AG04449 (cell line): ENCODE measurements at places on chromosomes 2 and 18.

DNA sequence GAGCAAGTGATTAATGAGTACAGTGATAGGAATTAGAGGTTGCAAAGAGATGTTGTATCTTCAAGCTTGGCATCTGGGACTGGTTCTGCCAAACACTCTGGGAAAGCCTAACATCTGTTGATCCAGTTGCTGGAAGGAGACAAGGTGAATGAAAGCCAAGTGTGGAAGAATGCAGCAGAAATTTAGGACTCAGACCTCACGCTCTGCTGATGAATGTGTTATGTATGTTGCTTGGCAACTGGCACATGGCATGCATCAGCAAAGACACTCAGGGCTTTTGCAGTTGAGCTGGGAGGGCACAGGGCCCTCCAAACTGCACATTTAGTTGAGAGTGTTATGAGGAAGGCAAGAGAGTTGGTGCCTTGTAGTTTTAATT, 105.5 kb downstream of the COLEC12 start:
- peak; percentile 80 for DNase-seq

GRCh38 chr2:17717666-17718065, 35.9 kb downstream of the SMC6 start:
- DNase-seq = no peak

DNA sequence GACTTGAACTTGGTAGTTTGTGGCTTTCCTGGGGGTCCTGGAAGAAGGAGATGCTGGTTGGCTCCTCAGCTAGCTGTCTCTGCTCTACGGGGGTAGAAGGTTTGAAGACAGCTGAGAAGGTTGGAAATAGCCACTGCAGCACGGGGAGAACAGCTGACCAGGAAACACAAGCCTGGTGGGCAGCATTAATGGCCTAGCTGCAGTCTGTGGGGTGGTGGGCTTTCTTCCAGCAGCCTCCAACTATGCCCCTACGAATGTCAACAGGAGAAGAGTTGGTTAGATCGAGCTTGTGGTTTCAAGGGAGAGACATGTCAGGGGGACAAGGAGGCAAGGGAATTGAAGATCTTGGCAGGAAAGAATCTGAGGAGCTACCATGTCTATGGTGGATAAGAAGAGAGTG, 38.9 kb downstream of the PMAIP1 start:
- DNase-seq = no peak

- no peak for DNase-seq
Measured at GRCh38 chr18:41965634-41966255, 10.7 kb downstream of the PIK3C3 start.

- DNase-seq = peak; percentile 37
Measured at GRCh38 chr2:85264471-85264870, 63.3 kb downstream of the TGOLN2 start.

DNA sequence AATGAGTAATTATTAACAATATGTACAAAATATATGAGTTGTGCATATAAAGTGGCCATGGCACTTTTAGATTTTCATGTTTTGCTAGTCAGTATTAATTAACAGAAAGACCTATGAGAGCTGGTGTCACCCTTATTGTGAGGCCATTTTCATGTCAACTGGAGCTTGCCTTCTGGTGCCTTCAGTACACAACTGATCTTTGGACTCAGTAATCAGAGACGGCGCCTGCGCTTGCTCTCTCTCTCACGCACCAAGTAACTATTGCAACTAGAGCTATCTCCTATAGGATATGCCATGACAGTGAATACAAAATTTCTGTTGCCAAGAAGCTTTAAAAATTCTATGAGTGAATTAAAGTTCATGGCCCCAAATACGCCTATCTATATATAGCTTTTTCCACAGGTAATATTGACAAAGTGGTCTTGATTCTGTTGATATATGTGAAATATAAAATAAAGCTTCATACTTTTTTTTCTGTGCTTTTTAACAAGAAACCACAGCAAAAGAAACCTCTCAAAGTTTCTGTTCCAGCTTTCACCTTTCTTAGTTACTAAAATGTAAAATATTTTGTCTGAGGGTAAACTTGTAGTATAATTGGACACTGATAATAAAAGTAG, 2.9 kb downstream of the SERTAD2 start:
- DNase-seq = no peak

- DNase-seq = no peak
Measured at GRCh38 chr2:170481201-170481600, 233.9 kb upstream of the SP5 start.

DNA sequence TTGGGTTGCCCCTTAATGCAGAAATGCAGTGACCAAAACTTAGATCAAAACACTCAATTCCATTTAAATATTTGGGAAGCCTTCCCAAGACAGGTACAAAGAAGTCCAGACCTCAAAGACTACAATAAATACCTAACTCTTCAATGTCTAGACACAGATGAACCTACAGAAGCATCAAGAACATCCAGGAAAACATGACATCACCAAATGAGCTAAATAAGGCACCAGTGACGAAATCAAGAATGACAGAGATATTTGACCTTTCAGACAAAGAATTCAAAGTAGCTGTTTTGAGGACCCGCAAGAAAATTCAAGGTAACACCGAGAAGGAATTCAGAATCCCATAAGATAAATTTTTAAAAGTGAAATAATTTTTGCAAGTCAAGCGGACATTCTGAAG, 140.2 kb downstream of the XIRP2 start:
- no peak for DNase-seq

- DNase-seq = peak; percentile 28
Measured at GRCh38 chr2:144426981-144427479, 92.9 kb downstream of the ZEB2 start.
